ENCODE measurements at places on chromosomes 11 and 22.

- no peak for DNase-seq
Measured at GRCh38 chr22:26269572-26269971, 100.3 kb downstream of the SEZ6L start.

DNA sequence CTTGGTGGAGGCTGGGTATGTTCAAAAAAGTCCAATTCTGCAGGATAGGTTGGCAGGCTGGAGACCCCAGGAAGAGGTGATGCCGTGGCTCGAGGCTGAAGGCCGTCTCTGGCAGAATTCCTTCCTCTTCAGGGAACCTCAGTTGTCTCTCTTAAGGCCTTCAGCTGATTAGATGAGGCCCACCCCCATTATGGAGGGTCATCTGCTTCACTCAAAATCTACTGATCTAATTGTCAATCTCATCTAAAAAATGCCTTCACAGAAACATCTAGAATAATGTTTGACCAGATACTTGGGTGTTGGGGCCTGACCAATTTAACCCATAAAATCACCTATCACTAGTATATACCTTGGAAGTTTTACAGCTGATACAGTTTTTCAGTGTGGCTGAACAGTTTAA is 27.4 kb upstream of the GSTP1 start:
- DNase-seq, result no peak

DNA sequence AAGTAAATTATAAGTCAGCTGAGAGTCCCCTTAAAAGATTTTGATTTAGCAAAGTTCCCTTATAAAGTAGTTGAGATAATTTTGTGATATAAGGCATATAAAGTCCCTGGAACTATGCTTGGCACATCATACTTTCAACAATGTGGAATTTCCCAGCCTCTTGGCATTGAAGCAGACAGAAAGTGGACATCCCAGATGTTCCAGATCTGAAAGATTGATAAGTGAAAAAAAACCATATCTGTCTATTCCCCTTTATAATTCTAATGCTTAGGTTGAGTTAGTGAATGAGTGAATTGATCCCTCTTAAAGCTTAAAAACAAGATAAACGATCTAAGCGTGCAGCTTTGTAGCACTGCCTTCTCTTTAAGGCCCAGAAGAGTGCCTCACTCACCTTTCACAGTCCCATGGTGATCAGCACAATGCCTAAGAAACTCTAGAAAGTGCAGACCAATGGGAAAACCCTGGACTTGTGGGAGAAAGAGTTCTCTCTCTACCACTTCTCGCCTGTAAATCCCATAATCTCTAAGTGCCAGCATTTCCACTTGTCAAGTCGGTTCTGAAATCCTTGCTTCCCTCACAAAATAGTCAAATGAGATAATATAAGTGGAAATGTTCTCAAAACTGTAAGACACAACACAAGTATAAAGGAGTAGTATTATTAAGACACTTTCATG is 17.8 kb downstream of the FIBIN start:
- no peak for DNase-seq

- no peak for DNase-seq
Measured at GRCh38 chr11:45162064-45162375, 15.6 kb downstream of the PRDM11 start.

DNA sequence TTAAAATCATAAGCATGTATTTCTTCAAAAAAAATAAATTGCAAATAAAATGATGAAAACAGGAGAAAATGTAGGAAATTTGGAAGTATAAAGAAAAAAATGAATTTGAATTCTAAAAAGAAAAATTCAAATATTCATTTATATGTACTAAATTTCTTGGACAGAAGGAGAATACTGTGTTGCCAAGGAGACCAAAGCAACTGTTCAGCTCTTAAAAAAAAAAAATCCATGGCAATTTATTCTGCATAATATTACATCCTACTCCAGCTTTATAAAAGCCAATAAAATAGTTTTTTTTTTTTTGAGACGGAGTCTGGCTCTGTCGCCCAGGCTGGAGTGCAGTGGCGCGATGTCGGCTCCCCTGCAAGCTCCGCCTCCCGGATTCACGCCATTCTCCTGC is 6.0 kb downstream of the PGM2L1 start:
- no peak for DNase-seq

GRCh38 chr11:25628030-25628429 is 703.9 kb upstream of the ANO3 start:
- no peak for DNase-seq

DNA sequence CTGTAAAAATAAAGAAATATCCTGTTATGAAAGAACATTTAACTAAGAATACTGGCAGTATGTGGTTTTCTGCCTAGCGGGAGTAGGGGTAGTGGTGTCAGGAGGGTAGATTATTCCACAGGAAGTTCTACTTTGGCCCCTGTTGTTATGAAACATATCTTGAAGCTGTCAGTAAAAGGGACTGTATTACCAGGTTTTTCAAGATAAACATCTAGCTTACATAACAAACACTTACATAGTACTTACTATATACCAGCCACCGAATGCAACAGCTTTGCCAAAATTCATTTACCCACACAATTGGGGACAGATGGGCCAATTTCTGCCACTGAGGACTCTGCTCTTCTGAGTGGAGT is 3.7 kb downstream of the TMEM123 start:
- no peak for DNase-seq

GRCh38 chr11:122097419-122098001 is 18.5 kb downstream of the BLID start:
- no peak for DNase-seq

DNA sequence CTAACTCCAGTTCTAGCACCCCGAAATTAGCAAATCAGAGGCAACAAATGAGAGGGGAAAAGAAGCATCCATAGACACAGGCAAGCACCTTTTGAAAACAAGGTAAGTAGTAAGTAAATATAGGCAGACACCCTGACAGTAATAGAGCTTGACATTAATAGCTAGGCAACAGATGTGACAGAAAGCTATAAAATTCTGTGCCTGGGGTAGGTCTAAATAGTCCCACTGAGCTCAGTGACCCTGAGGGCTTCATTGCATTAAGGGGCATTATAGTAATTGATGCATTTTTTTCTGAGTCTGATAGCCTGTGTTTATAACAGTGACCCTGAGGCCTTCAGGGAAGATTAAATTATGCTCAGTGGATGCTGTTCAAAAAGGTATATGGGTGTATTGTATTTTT is 197.1 kb downstream of the HIPK3 start:
- no peak for DNase-seq
